SHP77 treated with DMSO at 0.1 percent for 48 hours (cell line): ENCODE measurements at places on chromosomes 6 and 20.

- DNase-seq: no peak
Measured at GRCh38 chr6:159445351-159445750, 247.7 kb downstream of the SOD2 start.

DNA sequence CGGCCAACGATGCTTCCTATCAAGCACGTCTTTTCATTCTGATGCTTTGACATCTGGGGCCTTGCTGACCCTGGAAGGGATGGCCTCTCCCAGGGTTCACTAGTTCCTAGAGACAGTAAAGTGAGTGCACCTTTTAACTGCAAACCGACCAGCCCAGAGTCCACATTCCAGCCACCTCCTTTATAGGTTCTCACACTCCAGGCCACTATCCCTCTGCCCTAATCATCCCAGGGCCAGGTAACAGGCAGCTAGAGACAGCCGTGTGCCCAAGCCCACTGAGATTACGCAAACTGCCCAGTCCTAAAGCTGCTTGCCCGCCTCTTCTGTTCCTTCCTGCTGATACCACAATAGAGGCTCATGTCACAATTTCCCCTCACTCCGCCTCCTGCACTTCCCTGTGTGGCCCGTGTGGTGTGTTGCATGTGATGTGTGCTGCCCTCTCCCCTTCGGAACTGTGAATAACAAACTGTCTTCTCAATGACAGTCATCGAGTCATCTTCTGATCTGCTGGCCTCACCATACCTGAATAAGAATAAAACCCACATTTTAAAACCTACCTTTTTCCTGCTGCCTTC lies 123.7 kb upstream of the EXOC2 start:
- DNase-seq: no peak

DNA sequence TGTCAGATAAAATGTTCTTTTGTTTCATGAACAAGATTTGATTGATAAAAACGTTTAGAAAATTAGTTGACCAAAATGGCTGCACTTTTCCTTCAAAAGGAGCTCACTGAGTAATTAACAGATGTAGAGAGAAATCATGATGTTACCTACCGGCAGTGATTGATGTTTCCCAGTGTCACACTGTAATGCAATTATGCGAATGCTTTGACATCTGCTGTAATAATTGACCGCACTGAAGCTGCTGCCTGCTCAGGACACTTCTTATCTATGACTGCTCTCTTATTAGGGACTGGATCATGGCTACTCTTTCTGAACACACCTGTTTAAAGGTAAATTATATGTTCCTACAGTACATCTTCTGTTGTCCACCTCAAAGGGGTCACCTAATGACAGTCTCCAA lies 94.6 kb downstream of the GPR63 start:
- no peak for DNase-seq

DNA sequence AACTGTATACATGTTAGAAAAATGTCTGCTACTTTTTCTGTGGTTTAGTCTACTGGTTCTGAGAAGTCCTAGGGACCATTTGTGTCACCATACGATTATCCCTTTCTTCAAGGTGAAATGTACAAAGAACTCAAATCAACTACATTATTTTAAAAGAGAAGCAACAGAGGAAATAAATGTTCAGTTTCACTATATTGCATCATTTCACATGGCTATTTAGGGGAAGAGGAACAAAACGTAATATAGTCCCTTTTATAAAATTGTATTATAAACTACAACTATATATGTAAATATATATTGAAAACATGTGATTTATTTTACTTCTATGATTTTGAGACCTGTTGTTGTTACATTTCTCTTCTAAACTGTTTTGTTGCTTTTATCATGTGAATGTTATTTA lies 1308.0 kb downstream of the EPHA7 start:
- DNase-seq: no peak

DNA sequence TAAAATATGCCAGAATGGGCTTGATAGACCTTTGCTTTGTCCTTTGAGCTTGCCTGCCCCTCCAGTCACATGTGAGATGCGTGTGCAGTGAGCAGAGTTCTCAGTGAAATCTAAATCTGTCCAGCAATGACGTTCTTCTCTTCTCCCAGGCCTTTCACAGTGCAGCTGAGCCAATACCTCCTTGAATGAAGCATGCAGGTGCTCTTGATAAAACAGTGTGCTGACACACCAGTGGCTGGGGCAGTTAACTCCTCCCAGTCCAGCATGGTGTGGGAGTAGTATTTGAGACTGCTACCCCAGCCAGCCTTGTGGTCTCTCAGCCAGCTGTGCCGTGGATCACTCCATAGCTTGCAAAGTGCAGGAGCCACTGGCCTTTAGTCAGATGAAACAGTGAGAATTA lies 240.5 kb downstream of the FARS2 start:
- DNase-seq: peak; percentile 97

DNA sequence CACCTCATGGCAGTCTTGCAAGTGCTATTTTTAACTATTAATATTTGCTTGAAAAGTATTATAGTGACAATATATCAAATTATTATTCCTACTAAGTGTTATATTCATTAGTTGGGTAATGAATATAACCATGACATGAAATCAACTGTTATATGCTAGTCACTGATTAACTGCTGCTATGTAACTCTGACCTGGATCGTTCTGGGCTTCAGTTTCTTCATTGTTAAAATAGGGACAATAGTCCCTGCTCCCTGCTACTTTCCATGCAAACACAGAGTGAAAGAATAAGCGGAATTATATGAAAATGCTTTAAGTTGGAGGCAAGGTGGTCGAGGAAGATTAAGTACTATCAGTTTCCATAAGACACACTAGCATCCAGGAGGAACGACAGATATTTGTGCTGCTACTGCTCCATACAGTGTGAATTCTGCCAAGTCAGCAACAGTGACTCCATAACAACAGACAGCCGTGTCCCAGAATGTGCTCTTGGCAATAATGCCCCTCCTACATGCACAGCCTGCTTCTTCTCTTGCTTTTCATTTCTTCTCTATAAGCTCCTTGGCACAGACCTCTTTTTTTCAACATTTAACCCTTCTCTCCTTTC lies 107.2 kb downstream of the CHD6 start:
- DNase-seq: no peak

DNA sequence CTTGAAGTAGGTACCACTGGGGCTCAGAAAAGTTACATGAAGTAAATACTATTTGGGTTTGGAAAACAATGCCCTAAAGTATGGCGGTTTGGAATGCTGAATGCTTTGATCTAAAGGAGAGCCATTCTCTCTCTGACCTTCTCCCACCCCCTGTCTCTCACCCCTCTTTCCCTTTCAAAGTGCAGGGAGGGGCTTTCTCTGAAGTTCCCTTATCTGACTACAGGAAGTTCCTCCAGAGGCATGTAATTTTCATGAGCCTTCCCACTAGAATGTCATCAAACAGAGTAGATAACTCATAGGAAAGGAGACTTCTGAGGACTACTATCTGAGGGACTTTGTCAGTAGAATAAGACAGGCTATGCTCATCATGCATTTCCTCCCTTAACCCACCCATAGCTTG lies 216.7 kb upstream of the PCSK2 start:
- DNase-seq: no peak

DNA sequence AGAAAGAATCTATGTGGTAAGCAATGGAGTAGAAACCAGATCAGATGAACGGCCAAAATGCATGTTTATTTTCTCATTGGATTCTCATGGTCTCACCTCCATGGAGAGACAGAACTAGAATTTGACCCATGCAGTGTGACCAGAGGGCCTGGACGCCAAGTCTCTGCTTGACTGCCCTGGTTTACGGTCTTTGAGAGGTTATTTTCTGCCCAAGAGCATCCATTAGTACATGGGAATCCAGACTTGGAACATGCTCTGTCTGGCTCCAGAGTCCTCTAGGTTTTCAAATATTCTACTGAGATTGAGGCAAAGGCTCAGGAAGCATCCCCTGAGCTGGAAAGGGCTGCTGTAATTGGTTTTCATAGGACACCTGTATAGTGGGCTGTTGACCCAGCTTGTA lies 45.5 kb upstream of the UST start:
- no peak for DNase-seq

- DNase-seq: no peak
Measured at GRCh38 chr6:30185846-30186484, 22.6 kb downstream of the TRIM15 start.

GRCh38 chr6:129755787-129756186 lies 45.8 kb upstream of the ARHGAP18 start:
- no peak for DNase-seq

DNA sequence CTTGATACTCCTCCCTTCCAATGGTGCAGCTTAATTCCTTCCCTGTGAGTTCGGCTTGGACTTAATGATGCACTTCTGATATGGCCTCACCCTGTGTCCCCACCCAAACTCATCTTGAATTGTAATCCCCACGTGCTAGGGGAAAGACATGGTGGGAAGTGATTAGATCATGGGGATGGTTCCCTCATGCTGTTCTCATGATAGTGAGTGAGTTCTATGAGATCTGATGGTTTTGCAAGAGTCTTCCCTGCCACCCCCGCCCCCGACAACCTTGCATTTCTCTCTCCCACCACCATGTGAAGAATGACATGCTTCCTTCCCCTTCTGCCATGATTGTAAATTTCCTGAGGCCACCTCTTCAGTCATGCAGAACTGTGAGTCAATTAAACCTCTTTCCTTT lies 50.3 kb upstream of the HLA-G start:
- no peak for DNase-seq

GRCh38 chr20:49630396-49630951 lies 62.5 kb upstream of the PTGIS start:
- no peak for DNase-seq

DNA sequence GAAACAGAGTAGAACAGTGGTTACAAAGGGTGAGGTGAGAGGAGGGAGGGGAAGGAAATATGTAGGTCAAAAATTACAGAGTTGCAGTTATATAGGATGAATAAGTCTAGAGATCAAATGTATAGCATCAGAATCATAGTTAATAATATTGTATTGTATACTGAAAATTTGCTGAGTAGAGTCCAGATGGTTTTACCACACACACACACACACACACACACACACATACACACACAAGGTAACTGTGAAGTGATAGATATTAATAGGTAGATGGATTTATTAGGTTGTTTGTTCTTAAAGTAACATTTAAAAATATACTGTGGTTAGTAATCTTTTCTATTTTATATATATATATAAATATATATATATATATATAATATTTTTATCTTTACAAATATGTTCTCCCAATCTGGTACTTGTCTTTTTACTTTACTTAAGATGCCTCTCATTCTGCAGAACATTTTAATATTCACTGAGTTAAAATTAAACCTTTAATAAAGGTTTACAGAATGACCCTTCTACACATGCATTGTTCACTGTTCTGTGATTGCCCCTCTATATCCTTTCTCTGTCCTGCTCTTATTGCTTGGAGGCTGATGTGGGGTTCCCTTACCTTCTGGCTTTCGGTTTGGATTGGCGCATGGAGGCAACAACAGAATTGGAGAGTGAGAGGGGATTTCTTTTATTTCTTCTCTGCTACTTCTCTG lies 408 bp downstream of the PTCHD4 start:
- DNase-seq: no peak

DNA sequence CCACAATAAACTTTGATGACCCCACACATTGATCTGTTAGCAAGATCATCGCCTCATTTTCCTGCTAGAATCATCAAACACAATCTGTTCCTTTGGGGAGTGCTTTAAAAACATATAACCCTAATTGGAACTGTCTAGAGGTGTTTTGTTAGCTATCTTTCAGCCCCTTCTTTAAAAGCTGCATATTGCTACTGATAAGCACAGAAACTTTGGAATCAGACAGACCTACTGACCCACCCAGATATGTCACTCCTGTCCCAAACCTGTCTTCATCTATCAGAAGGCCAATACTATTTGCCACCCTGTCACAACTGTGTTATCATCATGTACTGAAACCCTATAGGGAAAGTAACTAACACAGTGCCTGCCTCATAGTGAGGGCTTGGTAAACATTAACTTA lies 172.4 kb upstream of the SASH1 start:
- no peak for DNase-seq

- DNase-seq: no peak
Measured at GRCh38 chr6:156940221-156940620, 163.0 kb downstream of the ARID1B start.

DNA sequence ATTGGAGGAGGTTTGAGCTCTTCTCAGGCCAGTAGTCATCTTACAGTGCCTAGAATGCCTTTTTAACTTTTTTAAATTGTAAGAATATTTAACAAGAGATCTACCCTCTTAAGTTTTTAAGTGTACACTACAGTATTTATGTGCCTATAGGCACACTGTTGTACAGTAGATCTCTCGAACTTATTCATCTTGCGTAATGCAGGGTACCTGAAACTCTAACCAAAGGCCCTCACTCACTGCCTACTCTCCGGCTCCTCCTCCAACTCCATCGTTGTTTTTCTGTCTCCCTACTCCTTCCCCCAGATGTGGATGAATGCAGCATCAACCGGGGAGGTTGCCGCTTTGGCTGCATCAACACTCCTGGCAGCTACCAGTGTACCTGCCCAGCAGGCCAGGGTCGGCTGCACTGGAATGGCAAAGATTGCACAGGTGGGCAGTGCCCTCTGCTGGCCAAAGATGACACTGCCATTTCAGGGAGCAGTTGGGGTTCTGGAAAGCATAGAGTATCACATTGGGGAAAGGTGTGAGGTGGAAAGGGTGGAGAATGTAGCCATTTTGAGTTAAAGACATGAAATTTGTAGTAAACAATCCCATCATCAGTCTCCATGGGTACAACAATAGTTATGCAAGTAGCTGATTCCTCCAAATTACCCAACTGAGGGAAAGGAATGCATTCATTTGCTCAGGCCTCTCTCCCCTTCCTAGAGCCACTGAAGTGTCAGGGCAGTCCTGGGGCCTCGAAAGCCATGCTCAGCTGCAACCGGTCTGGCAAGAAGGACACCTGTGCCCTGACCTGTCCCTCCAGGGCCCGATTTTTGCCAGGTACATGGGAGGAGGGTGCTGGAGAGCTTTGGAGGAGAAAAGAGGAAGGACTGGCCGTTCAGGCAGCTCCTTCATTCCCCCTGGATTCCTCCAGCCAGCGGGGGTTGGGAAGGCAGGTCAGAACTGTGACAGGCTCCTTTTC lies 18.4 kb upstream of the ZNF76 start:
- DNase-seq: no peak

GRCh38 chr6:2354138-2354491 lies 108.7 kb upstream of the GMDS start:
- DNase-seq: no peak

GRCh38 chr6:27886073-27886472 lies 26.1 kb downstream of the OR2B2 start:
- DNase-seq: no peak

DNA sequence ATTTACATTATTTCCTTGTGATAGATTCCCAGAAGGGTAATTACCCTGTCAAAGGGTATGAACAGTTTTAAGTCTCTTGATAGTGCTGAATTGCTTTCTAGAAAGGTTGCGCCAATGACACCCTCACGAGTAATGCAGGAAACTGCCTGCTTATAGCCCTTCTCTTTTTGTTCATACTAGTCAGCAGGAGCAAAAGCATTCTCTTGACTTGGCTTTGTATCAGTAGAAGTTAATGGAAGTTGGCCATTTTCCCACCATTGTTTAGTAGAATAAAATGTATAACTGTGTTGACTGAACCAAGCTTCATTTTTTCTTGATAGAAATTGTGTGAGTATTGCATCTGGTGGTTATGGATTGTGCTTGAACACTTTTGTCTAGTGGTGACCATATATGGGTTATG lies 100.1 kb downstream of the FARS2 start:
- no peak for DNase-seq
